ENCODE measurements at places on chromosomes 2 and 18.

DNA sequence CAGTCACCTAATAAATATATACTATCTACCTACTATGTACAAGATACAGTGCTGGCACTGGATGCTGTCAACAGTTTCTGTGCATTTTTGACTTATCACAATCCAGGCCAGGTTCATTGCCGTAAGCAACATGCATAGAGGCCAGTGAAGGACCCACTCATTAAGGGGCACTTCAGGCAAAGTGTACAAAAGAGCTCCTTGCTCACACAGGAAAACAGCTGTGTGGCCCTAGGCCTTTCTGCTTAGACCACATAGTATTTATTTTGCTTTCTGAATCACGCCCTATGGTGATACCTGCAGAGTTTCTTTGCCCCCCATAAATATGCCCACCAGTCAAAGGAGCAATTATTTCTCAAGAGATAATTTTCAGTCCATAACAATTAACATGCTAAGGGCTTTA is 39.6 kb upstream of the STAT4 start:
- DNase-seq = no peak

DNA sequence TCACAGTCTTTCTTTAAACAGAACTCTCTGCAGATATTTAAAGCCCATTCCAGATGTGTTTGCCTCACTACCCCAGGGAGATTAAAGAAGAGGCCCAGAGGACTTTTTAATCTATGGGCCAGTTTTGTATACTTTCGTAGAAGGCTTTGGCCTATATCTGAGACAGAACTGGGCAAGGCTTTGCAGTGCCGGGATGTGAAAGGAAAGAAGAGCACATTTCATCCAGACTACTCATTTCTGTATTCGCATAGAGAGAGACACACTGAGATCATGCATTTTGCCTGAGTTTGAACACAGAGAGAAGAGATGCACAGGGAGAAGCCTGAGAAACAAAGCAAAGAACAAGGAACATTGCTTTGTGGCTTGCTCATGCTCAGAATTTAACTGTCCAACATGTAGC is 54.9 kb upstream of the SLC5A7 start:
- no peak for DNase-seq

DNA sequence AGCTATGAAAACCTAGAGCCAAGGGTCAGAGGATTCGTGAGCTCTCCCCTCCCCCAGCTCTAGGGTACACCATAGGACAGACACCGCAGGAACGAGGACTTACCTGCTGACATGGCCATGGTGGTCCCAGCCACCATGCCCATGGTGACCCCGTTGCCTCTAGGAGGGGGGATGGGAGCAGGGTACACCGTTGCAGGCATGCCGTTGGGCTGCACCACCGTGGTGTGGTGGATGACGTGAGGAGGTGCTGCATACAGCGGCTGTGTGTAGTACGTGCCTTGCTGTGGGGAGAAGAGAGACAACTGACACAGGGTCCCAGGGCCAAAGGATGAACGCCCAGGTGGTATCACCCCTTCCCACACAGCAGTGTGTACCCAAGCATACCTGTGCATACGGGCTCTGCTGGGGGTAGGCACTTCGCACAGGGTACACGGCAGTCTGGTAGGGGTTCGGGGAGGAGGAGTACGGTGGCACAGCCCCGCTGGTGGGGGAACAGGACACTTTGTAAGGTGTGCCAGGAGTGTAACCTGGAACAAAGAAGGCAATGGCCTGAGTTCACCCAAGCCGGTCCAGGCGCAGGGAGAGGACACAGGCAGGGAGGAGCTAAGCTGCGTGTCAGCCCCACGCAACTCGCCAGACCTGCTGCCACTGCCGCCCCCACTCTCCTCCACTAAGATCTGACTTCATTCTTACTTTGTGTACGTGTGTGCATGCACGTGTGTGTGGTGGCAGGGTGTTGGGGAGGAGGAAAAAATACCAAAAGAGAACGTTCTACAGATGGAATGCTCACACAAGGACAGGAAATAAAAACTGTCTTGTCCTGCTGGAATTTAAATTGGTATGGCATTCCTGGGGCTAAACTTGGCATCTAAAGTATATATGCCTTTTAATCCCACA is 37.8 kb downstream of the FAM168B start:
- DNase-seq = no peak

GRCh38 chr18:56019908-56020307 is 431.9 kb upstream of the TCF4 start:
- no peak for DNase-seq

DNA sequence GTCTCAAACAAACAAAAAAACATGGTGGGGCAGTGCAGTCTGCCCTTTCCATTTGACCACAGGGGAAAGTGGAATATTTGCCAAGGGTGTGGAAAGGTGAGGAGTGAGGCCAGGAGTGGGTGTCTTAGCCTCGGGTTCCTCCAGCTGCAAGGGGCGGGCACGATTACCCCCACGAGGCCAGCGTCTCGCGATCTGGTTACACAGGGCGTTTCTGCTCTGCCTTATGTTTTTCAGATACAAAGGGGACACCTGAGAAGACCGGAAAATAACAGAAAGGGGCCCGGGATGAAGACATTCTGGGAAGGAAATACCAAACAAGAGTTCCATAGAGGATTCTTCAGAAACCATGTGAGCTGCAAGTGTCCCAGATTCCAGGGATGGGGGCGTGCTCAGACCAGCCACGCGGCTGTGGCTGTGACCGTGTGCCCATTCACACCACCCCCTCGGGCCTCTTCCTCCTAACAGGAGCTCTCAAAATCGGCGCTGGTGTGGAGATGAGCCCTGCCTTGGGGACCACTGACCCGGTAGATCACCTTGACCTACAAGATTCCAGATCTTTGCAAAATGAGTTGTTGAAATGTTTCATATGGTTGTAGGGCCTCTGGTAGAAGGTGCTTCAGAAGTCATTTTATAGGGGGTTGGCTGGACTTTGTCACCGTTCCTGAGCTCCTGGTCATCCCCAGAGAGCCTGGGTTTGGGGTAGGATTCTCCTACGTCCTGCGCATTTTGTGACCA is 34.2 kb downstream of the FAM178B start:
- no peak for DNase-seq

DNA sequence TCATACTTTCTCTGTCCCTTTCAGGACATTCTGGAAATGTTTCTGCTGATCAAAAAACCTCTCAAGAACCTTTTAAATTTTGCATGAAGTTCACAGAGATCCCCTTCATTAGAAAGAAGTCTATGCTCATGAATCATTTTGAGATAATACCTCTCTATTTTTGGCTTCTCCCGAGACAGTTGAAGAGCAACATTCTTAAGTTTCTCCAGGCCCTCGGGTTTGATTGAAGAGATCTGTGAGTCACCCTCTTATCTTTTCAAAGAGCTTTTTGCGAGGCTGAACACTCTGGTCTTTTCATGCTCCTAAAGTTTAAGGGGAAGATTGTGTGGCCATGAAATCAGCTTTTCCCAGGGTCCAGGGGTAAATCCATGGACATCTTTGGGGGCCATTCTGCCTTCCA is 354.2 kb downstream of the FBXO15 start:
- no peak for DNase-seq

DNA sequence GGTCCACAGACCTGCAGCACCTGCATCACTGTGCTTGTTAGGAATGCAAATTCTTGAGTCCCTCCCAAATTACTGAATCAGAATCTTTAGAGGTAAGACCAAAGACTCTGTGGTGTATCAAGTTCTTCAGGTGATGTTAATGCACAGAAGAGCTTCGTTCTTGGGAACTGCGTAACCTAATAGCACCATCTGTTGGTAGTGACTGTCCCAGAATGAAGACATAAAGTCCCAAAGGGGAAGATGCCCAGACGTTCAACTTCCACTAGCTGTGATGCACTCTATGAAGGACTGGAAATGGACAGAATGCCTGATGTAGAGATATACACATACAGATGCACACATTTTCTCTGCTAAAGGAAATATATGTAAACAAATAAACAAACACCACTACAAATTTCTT is 576.0 kb downstream of the LRP1B start:
- no peak for DNase-seq

DNA sequence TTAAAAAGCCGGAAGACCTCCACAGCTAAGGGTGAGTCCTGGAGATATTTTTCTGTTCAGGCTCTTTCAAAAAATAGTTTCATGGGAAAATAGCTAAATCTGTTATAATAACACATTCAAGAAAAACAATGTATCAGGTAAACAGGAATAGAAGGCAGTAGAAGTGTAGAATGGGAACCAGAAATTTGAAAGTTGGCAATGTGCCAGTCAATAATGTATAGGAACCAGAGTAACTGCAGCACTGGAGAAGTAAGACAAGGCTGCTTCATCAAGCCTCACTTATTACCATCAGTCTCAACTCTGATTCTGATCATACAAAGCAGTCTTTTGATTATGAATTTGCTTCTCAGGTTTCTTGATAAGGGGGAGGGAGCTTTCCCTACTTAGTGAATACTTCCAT is 81.4 kb upstream of the VRK2 start:
- DNase-seq = no peak

- no peak for DNase-seq
These were observed 3.3 kb upstream of the ZBTB7C start for GRCh38 chr18:48412339-48412929.

GRCh38 chr2:158912112-158912511 is 56.3 kb upstream of the TANC1 start:
- DNase-seq = no peak

DNA sequence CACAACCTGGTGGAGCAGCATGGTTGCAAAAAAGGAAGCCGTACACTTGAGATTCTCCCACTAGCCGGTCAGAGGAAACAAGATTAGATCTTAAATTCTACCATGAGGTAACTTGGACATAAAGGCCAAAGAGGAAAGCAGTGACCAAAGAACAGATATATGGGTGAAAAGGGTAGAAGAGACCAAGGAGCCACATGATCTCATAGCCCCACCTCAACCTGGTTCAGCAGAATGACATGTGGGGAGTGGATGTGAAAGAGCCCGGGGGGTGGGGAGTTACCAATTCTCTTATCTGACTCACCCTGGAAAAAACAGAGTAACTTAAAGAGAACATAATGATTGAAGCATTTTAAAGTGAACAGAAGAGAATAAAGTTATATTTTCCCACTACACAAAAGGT is 683.0 kb downstream of the DSC3 start:
- no peak for DNase-seq

Measured in hypothalamus (tissue), 51 donors.